ENCODE measurements at places on chromosomes 3 and 15.

DNA sequence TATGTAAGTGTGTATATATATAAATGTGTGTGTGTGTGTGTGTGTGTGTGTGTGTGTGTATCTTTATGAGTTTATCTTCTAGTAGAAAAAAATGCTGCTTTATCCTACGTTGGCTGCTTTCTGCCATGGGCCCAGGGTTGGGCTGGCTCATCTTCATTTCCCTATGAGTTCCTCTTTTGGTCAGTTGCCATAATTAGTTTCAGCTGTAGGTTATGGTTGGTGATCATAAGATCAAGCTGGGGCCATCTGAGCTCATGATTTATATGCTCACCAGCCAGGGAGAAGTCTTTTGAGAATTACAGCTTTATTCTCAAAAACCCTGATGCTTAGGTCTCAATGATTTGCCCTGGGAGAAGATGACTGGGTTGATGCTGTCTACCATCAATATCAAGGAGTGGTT, 775.8 kb upstream of the ARPP21 start:
- no peak for DNase-seq

GRCh38 chr15:31265871-31266711, 60.5 kb upstream of the KLF13 start:
- DNase-seq = peak; percentile 80

DNA sequence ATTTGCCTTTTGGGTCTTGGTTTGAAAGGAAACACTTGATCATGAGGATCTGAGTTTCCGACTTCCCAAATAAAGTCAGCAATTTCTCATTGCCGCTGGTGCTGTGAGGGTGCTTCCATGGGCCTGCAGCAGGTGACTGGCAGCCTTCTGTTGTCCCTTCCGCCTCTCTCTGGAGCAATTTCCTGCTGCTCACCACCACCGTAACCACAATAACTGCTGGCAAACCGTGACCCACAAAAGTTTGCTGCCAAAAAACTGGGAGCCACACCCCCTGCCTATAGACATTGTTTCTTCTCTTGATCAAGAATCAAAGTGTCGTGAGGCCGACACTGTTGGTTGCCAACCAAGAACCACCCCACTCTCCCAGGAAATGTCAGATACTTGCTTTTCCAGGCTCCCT, 164.0 kb downstream of the NR2F2 start:
- no peak for DNase-seq

DNA sequence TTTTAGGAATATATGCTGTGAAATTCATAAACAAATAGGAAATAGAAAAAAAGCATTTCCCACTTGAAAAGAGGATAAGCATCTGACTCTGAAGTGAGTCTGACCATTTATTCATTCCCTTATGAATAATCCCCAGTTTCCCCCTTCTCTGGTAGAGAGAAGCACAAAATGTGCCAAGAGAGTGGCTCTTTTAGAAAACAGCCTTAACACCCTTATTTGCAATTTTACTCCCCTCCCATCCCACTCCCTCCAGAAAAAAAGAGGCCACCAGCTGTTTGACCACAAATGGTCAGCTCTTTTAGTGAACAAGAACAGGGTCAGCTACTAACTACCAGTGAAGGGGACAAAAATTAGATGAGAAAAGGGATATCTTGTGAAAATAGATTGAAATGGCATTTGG, 184.5 kb upstream of the ADAMTS9 start:
- DNase-seq = no peak

DNA sequence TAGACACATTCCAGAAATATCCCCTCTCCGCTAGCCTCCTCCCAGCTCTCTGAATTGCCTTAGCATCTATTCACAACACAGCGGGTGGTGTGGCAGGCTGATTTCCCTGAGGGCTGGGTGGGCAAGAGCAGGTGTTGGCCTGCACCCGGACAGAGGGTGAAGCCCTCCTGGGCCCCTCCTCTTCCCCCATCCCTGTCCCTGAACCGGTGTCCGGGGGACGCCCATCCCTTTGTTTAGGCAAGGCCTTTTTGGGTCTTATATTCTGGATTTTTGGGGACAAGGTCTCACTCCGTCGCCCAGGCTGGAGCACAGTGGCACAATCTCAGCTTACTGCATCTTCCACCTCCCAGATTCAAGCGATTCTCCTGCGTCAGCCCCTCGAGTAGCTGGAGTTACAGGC, 55.2 kb upstream of the KLHL25 start:
- DNase-seq = no peak

DNA sequence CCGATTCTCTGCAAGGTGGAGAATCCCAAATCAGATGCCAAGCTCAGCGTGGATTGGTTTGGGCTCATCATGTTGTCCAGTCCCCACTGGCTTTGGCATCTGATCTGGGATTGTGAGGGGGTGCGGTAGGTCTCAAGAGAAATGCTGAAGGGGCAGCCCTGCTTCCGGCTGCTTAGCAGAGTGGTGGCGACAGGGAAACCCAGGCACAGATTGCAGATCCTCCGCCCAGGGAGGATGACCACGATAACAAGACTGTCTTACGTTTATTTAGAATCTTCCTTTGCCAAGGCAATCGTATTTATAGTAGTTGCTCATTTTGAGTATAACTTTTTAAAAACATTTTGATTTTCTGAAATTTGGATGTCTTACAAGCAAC, 61.1 kb downstream of the SLC12A8 start:
- DNase-seq = no peak

- no peak for DNase-seq
Measured at GRCh38 chr3:59433546-59433945, 383.7 kb upstream of the CFAP20DC start.

DNA sequence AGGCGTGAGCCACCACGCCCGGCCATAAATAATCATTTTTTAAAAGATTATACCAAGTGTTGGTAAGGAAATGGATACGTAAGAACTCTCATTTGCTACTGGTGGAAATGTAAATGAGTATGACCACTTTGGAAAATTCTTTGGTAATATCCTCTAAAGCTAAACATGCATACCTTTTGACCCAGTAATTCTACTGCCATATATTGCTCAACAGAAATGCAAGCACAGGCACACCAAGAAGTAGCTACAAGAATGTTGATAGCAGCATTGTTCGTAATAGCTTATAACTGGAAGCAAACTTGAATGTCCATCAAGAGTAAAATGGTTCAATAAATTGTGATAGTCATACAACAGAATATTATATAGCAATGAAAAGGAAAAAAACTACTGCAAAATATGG, 4.8 kb upstream of the CASR start:
- DNase-seq = no peak

DNA sequence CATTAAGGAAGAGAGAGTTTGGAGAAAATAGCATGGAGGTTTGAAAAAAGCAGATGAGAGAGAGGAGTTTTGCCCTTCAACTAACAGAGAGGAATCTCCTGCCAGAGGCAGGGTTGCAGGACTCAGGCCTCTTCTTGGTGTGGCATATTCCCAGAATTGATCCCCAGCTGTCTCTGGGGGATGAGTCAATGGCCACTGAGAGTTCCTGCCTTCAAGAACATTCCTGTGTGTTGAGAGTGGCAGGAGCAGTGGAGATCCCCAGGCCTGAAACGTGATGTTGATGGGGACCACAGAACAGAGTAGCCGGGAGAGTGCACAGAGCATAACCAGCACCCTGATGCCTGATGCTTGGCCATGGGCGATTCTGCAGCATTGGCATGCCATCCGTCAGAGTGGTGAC, 348.4 kb upstream of the THBS1 start:
- DNase-seq = no peak

- DNase-seq = no peak
Measured at GRCh38 chr3:27535809-27536392, 51.7 kb upstream of the SLC4A7 start.

DNA sequence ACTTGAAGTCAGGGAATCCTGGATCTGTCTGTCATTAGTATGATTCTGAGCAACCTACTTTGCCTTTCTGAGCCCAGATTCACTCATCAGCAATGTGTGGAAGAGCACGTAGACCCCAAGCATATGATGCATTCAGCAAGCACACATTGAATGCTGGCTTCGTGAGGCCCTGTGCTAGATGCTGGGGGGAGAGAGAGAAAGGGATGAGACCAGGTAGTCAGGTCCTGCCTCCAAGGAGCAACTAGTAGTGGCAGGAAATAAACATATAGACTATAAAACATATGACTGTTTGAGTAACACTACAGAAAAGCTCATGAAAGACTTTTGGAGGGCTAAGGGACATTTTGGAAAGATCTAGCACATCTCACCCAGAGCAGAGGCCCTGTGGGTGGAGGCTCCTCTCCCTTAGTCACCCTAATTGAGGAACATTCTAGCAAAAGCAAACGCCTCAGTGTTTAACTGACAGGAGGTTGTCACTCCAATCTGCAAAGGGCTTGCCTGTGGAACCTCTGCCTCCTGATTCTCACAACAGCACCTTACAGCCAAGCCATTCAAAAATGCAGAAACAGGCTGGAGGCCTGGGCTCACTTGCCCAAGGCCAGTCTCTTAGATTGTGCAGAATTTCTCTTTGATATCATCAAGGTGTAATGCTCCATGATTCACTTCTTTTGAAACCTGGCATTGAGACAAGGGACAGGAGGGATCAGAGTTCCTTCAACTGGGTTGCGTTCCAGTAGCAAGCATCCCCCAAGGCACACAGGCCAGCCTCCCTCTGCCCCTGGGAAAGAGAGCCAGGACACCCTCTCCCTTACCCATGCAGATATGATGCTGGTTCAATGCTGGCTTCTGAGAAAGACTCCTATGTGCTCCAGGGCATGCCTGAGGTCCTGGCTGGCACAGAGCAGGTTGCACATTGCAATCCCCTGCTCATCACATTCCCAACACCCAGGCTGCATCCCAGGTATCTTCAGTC, 26.1 kb downstream of the STARD5 start:
- DNase-seq = no peak

DNA sequence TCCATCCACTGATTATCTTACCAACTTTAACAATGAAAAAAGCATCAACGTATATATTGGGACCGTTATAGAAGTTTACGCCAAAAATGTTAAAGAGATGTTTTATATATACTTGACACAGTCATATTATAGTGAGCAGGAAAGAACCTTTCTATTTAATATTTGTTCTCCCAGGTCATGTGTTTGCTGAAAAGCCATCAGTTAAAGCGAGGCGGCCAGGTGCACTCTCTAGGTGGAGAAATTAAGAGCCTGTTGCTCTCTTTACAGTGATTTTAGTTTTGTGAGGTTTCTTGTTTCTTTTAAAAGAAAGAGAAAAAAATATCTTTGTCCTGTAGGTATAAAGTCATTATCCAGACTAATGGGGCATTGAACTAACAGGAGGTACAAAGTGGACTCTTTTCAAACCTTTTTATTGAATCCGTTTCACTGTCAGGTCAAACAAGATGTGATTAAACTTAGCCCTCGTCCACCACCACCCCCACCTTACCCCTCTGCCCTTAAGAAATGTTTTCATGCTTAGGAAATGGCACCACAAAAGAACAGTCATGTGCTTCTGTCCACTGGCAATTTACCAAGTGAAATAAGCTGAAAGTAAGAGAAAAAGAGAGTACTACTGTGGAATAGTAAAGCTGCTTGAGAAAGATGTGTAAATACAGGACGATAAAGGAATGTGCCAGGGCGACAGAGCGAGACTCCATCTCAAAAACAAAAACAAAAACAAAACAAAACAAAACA, 279.9 kb downstream of the PTPRG start:
- no peak for DNase-seq

GRCh38 chr3:6022621-6023020, 835.1 kb downstream of the EDEM1 start:
- DNase-seq = no peak

- no peak for DNase-seq
Measured at GRCh38 chr3:108806316-108806715, 16.3 kb upstream of the TRAT1 start.

GRCh38 chr3:187130346-187131066, 8.8 kb downstream of the RPL39L start:
- DNase-seq = no peak

DNA sequence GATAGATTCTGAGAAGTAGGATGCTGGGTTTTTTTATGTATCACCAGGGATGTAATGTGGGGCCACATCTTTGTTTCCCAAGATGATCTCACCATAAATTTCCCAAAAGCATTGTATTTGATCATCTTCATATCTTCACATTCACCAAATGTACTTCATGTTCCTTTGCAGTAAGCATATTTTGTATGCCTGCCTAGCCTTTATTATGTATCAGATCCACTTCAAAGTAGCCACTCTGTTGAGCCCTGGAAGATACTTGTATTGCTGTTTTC, 14.2 kb upstream of the GATM start:
- no peak for DNase-seq

- no peak for DNase-seq
Measured at GRCh38 chr15:84814916-84815315, 2.2 kb upstream of the ALPK3 start.

- DNase-seq = no peak
Measured at GRCh38 chr3:148682997-148683396, 14.7 kb upstream of the AGTR1 start.

- DNase-seq = no peak
Measured at GRCh38 chr3:194505791-194506415, 19.1 kb upstream of the ATP13A3 start.

DNA sequence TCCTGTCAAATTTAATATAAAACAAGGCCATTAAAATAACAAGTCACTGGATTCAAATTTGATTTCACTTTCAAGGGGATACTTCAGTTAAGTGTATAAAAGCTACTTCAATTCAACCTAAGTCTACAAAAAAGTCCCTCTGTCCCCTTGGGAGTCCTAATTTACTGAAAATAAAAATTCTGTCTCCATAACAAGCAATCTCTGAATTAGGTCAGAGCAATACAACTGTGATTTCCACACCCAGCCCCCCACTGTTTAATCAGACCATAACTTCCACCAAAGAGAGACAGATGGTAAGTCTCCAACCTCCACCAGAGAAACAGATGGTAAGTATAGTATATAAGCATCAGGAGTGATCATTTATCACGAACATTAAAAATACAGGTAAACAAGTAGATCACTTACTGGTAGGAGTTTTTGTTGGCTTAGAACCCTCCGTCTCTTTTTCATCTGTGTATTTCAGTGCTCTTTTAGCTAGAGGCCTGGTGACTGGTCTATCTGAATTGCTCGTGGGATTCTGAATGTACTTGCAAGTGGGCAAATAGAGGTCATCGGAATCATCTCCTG, 12.1 kb downstream of the SGO1 start:
- DNase-seq = no peak

DNA sequence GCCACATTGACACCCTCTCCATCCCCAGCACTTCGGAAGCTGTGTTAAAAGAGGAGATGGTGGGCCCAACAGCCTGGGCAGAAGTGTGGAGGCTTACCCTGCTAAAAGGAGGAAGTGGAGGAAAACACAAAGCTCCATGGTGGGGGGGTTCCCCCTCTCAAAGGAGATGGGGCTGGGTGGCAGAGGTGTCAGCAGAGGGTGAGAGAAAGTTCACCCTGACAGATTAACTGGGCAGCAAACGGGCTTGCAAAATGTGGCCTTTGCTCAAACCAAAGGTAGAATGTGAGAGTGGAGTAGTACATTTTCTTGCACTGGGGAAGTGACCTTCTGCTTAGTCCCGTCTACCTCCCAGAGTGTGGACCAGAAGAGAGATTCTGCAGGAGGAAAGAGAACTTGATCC, 44.7 kb downstream of the MYO1E start:
- DNase-seq = no peak

- DNase-seq = no peak
Measured at GRCh38 chr15:74863239-74864056, 9.7 kb downstream of the SCAMP2 start.

GRCh38 chr15:64753480-64754185, 21.8 kb downstream of the RBPMS2 start:
- no peak for DNase-seq

GRCh38 chr3:70517124-70517890, 204.9 kb upstream of the MDFIC2 start:
- DNase-seq = no peak
